ENCODE measurements at places on chromosomes 6 and 20.

DNA sequence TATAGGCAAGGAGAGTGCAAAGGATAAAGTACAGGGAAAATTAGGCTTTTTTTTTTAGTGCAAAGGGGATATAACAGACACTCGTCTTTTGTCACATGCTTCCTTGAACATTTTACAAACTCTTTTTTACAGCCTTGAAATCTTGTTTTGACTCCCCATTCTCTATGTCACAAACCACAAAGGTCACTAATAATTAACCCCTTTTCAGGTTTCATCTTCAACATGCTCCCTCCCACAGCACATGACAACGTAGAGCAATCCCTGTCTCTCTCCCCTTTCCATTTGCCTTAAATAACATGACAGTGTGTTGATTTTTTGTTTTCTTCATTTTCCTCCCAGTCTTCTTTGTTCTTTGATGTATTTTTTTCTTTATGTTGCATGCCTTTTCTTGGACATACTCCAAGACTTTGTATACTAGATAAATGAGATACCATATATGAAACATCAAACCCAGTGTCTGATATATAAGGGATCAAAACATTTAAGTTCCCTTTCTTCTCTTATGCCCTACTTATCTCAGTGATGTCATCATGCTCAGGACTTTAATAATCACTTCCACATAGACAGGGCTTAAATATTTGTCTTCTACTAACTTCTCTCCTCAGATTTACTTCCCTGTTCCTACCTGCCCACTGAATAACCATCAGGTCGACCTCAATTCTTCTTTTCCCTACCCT lies 378.7 kb upstream of the HSF2 start:
- no peak for DNase-seq

GRCh38 chr6:159194421-159194820 lies 25.2 kb downstream of the FNDC1 start:
- no peak for DNase-seq

DNA sequence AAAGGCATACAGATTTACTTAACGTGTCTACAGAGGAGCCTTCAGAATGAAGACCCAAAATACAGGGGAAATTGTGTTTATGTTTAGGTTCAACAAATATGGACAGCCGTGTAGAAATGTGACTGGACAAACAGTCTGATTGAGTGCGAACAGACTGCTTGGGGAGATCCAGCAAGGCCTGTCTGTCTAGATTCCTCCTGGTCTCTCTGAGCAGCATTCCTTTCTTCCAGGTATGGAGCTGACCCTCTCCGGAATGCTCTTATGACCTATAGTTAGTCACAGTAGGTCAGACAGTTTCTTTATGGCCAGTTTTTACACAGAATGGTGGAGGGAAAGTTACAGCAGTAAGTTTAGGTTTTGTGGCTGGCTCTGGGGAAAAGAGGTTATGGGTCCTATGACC lies 9.0 kb downstream of the RIN2 start:
- no peak for DNase-seq

- no peak for DNase-seq
Measured at GRCh38 chr20:5349448-5349847, 32.7 kb upstream of the PROKR2 start.

- DNase-seq: no peak
Measured at GRCh38 chr20:6277661-6278240, 154.9 kb upstream of the FERMT1 start.

DNA sequence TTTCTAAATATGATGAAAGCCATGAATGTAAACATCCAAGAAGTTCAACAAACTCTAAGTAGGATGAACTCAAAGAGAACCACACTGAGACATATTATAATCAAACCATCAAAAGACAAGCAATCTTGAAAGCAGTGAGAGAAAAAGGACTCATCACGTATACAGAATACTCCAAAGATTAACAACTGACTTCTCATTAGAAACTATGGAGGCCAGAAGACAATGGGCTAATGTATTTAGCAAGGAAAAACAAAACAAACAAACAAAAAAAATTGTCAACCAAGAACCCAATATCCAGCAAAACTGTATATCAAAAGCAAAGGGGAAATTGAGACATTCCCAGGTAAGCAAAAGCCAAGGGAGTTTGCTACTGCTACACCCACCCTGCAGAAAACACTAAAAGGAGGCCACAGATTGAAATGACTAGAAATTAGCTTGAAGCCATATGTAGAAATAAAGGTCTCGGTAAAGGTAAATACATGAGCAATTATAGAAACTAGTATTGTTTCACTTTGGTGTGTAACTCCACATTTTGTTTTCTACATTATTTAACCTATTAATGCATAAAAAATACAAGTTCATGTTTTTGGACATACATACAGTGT lies 301.1 kb upstream of the QKI start:
- DNase-seq: no peak

- no peak for DNase-seq
Measured at GRCh38 chr6:136753624-136754023, 38.7 kb downstream of the MAP3K5 start.

- no peak for DNase-seq
Measured at GRCh38 chr6:137361701-137362100, 132.5 kb downstream of the OLIG3 start.

Data from NCI-H526 treated with DMSO at 0.1 percent for 48 hours (cell line).